ENCODE measurements at places on chromosomes 16 and 17.

DNA sequence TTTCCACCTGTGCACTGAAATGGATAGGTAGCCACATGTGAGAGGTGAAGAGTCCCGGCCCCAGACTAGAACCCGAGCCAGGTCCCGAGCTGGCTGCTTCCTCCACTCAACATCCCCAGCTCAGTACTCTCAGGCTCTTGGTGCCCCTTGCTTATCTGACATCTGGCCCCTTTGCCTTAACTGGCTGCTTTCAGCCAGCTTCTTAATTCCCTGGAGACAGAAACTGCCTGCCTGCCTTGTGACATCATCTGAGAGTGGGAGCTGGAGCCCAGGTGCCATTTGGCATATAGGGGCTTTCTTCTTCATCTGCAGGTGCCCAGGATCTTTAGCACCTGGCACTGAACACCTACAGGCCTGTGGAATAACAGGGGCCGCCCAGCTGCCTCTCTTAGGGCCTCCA is 8.9 kb downstream of the CHAD start:
- DNase-seq: no peak

GRCh38 chr17:66957343-66957742 is 7.2 kb upstream of the CACNG4 start:
- no peak for DNase-seq

DNA sequence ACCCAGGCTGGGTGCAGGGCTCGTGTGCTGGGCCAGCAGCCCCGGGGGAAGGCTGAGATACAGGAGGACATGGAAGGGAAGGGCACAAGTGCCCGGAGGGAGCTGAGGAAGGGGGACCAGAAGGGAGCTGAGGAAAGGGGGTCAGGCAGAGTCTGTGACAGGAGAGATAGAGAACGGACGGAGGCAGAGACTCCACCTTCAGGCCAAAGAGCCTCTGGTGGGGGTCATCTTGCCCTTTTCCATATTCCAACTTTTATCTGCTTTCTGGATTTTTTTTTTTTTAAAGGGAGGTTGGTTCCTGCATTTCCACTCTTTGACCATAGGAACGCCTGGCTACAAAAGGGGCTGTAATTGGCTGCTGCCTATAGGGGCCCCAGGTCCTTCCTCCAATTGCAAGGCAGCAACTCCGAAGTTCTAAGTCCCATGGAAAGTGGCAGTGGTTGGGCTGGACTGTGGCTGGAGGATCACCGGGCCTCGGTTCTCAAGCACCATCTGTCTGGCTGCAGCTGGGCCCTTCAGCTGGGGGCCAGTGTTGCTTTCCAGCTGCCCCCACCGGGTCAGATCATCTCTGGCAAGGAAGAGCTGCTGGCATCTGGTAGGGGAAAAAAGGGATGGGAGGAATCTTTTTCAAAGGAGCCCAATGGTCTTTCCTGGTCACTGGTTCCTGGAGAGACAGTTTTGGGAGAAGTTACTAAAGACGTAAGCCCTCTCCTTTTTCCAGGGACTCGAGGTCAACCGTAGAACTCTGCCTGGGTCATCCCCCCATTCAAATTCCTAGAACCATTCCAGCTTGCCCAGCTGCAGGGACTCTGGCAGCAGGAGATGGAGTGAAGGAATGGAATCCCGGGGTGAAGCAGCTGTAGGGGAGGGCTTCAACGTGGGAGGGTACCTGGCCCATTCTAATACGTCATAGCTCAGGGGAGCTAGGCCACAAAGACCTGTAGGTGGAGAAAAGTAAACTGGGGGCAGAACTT is 13.1 kb upstream of the MRPS23 start:
- no peak for DNase-seq

GRCh38 chr16:68752602-68753001 is 15.5 kb downstream of the CDH1 start:
- no peak for DNase-seq

DNA sequence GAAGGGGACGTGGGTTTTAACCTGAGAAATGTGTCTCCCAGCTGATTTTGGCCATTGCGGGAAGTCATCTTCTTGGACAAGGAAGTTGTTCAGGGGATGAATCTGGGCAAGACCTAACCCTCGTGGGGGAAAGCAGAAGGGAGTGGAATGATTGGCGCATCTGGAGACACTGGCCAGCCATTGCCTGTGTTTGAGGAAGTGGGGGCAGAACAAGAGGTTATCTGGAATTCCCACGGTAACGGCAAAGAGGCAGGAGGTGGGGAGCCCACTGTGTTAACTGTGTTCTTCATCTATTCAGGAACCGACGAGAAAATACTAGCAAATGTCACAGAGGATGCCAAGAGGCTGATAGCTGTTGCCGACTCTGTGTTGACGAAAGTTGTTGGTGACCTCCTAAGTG is 66.9 kb downstream of the RNF213 start:
- no peak for DNase-seq

- DNase-seq: no peak
Measured at GRCh38 chr17:21524211-21524591, 148.0 kb downstream of the KCNJ12 start.

DNA sequence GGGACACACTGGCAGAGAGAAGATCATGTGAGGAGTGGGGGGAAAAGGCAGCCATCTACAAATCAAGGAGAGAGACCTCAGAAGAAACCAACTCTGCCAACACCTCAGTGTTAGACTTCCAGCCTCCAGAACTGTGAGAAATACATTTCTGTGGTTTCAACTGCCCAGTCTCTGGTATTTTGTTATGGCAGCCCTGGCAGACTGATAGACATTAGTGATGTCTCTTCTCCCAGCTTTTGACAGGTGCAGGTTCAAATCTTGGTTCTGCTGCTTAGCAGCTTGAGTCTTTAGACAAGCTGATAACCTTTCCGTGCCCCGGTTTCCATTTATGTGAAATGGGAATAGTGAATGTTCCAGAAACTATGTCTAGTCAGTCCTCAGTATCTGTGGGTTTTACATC is 199.5 kb downstream of the SNX29 start:
- no peak for DNase-seq

- DNase-seq: no peak
Measured at GRCh38 chr17:36705283-36705795, 104.0 kb downstream of the MRM1 start.

- no peak for DNase-seq
Measured at GRCh38 chr16:64841071-64841470, 280.8 kb downstream of the CDH11 start.

- DNase-seq: peak; percentile 18
Measured at GRCh38 chr16:27315333-27316037, 1.7 kb downstream of the IL4R start.

DNA sequence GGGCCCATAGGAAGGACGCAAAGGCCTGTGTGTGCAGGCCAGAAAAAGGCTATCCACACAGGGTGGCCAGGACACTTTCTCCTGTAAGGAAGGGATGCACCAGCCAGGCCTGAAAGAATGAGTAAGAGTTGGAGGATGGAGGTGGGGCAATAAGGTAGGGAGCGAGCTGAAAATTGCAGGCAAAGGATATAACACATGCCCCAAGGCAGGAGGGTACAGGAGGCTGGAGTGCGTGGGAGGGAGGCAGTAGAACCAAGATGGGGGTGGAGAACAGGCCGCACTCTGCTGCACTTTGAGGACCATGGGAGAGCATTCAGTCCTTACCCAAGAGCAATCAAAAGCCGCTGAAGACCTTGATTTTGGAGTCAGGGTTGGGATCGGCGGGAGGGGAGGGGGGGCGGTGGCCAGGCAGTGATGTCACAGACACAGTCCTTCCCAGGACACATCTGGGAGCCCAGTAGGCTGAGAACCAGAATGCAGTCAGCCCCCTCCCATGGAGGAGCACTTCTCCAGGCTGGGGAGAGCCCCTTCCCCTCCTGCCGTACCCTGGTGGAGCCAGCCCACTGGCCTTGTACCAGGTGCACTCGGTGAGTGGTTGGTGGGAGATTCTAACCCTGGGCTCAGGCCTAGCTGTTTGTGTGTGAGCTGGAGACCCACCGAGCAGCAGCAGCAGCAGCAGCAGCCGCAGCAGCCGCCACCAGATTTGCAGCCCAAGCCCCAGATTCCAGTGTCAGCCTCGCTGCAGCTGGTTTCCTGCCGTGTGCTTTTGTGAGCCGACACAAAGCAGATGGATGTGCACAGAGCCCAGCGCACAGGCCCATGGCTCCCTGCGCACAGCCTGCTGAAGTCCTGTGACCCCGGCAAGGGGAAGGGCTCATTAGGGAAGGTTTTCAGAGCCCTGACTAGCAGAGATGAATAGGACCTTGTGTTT is 17.5 kb downstream of the ANKRD40 start:
- DNase-seq: no peak

- no peak for DNase-seq
Measured at GRCh38 chr16:80480664-80481063, 60.1 kb upstream of the DYNLRB2 start.

DNA sequence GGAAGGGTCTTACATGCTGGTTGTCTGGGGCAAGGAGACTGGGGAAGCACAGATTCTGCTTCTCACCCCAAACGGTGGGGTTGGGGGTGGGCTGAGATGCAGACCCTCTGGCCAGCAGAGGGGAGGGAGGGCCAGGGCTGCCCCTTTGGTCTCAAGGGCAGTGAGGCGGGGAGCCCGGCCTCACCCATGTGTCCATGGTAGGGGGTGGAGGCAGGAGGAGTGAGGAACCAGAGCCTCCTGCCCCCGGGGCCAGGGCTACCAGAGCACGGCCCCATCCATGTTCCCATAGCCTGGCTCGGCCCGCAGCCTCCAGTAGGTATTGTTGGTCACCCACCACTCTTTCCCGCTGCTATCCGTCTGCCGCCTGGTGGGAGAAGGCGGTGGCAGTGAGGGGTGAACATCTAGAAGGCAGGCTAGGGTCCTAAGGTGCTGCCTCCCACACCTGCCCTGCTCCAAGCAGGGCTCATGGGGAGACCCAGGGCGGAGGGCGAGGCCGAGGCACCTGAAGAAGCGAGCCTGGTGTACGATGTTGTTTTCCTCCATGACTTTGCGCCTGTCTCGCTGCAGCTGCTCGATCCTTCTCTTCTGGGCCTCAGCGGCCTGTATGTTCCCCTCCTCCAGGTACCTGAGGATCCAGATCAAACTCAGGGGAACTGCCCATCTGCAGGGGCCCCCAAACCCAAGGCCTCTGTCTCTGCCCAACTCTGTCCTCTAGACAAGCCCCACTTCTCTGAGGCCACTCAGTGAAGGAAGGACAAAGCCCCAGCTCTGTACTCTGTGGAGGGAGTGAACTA is 13.4 kb downstream of the OSBPL7 start:
- DNase-seq: no peak

DNA sequence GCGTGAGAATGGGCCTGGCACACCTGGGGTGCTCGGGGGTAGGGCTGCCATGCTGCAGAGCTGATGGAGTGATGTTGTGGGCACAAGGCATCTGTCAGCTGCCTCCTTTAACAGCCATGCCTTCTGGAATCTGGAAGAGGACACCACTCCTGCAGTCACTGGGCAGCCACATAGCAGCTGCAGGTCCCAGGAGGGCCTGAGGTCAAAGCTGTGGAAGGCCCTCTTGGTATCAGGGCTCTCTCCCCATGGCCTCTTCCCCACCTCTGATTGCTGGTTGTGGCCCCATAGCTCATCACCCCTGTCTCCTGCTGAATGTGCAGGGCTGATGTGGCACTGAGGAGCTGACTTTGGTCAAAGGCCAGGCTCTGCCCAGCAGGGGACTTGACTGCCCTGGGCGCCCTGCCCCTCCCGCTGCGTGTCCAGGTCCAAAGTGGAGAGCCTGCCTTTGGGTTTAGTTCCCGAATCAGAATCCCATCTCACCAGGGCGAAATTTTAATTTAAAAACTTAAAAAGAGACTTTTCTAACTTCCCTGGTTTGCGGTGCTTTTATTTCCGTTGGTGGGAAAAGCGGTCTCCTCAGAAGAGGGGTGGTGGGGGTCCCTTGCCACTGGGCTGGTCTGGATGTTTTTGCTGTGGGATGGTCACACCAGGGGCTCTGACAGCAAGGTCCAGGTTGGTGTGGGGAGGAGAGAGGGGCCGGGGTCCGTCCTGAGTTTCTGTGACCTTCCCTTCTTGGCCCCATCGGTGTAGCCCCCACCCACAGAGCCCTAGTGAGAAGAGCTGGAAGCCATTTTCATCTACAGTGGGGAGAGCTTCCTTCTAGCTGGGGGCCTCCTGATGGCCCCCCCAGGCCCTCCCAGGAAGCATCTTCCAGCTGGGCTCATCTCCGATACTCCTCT is 5.9 kb downstream of the UBALD2 start:
- DNase-seq: no peak

GRCh38 chr16:49754495-49755312 is 101.2 kb downstream of the ZNF423 start:
- peak; percentile 39 for DNase-seq

DNA sequence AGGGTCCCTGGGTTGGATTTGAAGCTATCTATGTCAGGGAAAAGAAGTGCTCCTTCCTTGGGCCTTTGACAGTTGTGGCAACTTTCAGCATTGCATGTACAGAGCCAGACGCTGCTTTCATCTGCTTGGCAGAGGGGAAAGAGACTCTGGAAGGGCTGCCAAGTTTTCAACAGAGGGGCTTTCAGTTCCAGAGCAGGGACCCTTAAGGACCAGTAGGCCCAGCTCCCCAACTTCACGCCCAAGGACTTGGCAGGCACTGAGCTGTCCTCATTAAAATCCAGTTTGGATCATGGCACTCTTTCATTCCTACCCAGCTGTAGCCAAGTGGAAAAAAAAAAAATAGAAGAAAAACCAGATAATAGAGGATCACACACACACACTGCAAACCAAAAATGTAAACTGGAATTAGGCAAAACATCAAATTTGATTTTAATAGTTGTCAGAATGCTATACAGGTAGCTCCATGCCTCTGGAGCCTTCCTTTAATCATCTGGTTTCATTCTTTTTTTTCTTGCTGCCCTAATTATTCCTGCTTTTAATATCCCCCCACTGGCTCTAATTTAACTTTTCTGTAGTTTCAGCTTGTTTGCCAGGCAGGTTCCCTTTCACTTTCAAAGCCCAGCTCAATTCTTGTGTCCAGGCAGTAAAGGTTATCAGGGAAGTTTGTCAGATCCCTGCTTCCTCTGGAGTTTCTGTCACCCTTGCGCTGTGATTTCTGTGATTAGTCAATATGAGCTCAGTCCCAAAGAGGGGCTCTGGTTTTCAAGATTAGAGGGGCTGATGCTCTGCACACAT is 702.6 kb upstream of the CDH8 start:
- DNase-seq: no peak

DNA sequence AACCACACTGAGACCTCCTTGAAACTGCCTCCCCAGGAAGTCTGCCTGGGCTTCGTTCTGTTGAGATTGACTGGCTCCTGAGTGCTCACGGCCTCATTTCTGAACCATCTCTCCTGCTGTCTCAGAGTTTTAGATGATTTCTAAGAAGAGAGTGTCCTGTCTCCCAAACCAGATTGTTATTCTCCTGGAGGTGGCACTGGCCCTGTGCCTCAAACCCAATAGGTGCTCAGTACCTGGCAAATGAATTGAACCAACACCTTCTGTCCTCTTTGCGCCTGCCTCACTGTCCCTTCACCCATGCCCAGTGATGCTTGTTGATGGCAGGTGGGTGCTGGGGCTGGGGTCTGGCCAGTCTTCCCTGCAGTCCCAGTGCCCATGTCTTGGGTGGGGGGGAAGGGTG is 36.3 kb upstream of the C1QL1 start:
- DNase-seq: no peak

DNA sequence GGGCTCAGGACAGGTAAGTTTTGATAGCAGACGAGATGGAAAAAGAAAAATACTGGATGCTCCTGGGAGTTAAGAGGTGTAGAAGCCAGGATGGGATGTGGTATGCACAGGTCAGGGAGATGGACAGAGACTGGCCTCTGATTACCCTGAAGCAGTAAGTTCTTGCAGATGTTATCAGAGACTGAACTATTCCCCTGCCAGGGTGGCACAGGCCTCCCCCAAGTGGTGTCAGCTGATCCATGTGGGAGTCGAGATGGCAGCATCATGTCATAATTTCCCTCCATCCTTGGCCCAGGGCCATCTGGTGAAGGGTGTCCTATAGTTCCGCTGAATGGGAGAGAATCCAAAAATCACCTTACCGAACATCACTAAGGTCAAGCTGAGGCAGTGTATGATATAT is 14.1 kb upstream of the NKD1 start:
- no peak for DNase-seq
